ENCODE measurements at places on chromosomes 16 and 17. TPM values are rescaled to one million over a fixed set of nuclear protein-coding genes. Genes with fewer than 3 reads are reported as not detected.
A peak's percentile ranks its signal among the peaks of the same experiment; 100 is the strongest.

Gene PPP1R9B
- total RNA-seq, result 37.6 TPM

DNA sequence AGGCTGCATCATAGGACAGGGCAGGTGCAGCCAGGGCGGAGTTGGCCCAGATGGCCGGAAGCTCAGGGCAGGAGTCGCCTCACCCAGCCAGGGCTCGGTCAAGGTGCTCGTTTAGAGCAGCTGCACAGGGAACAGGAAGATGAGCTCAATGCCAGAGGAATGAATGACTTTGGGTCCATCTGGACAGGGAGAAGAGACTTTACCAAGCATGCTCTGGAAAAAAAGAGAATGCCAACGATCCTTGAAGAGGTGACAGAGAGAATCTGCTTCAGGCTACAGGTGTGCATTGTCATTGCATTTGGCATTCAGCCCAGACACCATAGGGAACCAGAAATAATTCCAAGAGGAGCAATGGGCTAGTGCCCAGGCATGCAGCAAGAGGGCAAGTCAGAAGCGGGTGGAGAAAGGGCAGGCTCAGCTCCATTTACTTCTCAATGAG, 6.7 kb upstream of the MPP3 start:
- DNase-seq, result no peak

DNA sequence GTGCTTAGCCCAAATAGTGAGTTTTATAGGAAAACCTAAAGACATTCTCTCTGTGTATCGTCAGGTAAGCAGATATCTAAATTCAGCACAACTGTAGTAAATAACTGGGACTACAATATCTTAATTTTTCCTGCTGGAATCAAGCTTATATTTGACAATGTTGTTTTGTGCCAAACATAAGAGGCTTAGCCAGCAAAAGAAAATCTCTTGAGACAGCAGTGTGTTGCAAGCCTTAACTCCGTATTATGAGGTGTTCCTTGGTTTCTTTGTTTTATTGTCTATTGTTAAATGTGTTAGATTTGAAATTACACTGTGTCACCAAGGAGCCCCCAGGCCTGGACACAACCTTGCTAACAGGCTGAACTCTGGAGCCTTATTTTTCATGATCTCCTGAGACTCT, 1570.6 kb upstream of the GOT2 start:
- DNase-seq, result no peak

Gene KRTAP2-3
- total RNA-seq, result not detected

GRCh38 chr17:50459756-50460155, 8.9 kb downstream of the CHAD start:
- DNase-seq, result no peak

Gene TVP23B
- 21.6 TPM for total RNA-seq

- DNase-seq, result no peak
These were observed 9.5 kb upstream of the CDH15 start for GRCh38 chr16:89161763-89162713.

DNA sequence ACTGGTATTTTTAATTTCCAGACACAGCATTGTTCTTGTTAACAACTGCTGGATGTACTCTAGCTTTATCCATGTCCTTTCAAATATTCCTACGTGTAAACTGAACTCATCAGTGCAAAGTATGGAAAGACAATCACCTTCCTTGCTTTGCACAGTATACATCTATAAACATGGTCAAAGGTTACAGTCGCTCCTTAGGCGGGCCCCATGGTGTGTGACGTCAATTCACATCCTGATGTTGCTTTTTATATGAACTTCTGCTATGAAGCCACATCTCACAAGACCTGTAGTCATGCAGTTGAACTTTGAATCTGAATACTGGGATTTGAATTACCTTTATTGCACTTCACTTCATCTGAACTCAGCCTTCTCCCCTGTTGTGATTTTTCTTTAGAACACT, 447.6 kb upstream of the PSMD7 start:
- no peak for DNase-seq

DNA sequence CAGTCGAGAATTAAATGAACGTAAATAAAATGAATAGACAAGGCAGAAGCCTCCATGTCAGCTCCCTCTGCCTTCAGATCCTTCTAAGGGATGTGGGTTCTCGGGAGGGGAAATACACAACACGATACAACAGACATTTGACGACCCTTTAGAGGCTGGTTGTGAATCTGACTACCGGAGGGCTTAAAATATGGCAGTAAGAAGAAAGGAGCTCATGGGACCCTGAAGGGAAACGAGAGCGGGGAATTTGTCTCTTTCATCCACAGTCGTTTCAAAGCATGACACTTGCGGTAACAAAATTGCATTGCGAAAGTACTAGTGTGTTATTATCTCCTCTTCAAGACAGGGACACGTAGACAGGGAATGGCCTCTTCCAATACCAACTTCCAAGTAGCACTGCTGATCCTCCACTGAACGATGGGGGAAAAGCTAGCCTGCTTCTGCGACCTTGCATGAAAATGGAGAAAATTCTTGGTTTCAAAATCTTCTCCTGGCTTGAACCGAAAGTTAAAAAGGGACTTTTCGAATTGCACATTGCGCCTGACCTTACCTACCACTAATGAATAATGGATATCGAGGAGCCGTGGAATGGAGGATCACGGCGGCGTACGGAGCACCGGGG, 1.2 kb upstream of the TNRC6C start:
- DNase-seq, result no peak

Gene TERB1
- total RNA-seq, result not detected

- DNase-seq, result no peak
These were observed 11.6 kb upstream of the CBX4 start for GRCh38 chr17:79850571-79851460.

GRCh38 chr17:19904412-19904811, 36.7 kb upstream of the ULK2 start:
- no peak for DNase-seq

GRCh38 chr17:58517378-58517927, 3.0 kb upstream of the MTMR4 start:
- no peak for DNase-seq

GRCh38 chr16:48507391-48507790, 102.6 kb downstream of the N4BP1 start:
- DNase-seq, result no peak

Gene HAGH
- total RNA-seq, result 71.5 TPM

Gene TXNL4B
- total RNA-seq, result 12.5 TPM

DNA sequence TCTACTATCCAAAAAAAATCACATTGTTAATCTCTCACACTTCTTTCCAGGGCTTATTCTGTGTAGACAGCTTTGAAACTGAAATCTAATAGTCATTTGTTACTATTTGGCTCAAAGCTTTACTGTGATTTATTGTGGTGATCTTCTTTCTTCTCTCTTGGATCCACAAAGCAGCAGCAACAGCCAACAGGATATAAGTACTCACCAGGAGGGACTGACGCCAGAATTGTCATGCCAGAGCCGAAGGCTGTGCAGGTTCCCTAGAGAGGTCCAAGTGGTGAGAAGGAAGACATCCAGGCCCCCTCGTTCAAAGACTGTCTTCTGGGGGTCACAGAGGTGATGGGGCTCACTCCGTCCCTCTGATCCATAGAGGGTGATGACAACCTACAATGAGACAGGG, 33.3 kb downstream of the PKD1L3 start:
- DNase-seq, result no peak

Gene DCAF7
- total RNA-seq, result 34.1 TPM

GRCh38 chr17:82961366-82962162, 117.8 kb upstream of the METRNL start:
- no peak for DNase-seq

DNA sequence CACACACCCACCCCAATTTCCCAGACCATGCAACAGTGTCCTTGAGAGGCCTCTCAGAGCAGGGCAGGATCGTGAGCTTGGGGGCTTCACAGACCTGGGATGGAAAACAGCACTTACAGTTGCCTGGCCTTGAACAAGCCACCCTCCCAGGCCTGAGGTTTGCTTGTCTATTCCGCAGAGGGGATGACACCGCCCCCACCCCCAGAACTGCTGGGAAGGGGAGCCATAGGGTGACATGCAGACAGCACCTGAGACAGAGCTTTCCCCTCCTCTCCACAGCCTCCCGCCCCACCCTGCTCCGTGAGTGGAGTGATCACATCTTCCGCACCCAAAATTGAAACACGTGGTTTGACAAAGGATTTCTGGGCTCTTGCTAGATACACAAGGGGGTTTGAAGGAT, 131.5 kb upstream of the TNRC6C start:
- DNase-seq, result no peak

Gene HS3ST6
- total RNA-seq, result 4.4 TPM

Gene TP53TG3
- not detected for total RNA-seq

Gene SLC6A4
- total RNA-seq, result 0.98 TPM

DNA sequence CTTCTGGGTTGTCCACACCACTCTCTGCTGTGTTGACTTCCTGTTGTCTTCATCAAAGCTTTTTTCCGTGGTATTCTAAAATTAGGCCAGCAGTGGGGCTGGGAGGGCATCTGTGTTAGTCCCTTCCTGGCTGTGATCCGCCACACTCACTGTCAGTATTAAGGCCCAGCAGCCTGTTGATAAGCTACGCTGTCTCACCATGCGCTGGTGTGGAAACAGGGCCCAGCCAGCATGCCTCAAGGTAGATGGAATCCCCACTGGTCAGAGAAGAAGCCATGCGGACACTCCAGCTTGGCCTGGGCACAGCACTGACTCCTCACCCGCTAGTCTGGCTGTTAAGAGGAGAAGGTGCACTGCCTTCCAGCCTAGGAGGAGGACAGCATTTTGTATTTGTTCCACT, 11.4 kb downstream of the CDR2L start:
- no peak for DNase-seq

GRCh38 chr16:445566-445965, 20.1 kb downstream of the RAB11FIP3 start:
- no peak for DNase-seq

DNA sequence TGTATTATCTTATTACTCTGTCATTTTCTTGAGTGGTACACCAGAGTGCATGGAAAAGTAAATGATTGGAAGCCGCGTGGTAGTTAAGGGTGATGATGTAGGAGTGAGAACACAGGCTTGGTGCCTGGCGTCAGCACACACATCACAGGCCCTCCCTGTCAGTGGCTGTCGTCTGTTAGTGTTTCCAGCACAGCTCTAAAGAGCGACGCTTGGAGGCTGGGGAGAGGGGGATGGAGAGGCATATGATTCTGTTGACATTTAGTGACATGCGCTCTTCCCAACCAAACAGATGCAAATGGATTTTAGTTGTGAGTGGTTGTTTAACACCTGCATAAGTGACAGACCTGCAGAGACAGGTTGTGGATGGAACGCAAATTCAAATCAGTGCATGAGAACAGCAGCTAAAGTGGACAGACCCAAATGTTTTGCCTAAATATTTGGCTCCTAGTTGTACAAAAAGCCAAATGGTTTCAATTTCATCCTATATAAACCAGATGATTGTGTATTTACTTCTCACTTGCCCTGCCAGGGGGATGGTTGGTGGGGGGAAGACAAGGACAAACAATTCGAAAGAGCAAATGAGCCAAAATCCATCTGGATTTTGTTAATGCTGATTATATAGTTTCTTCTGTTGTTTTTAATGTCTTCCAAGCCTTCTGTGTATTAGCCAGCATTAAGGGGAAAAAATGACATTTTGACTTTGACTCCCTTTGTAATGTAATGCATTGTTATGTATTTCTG, 222.3 kb downstream of the WWOX start:
- DNase-seq, result no peak

Gene TBC1D3G
- total RNA-seq, result not detected

GRCh38 chr17:43766413-43767052, 7.9 kb upstream of the SOST start:
- DNase-seq, result no peak

DNA sequence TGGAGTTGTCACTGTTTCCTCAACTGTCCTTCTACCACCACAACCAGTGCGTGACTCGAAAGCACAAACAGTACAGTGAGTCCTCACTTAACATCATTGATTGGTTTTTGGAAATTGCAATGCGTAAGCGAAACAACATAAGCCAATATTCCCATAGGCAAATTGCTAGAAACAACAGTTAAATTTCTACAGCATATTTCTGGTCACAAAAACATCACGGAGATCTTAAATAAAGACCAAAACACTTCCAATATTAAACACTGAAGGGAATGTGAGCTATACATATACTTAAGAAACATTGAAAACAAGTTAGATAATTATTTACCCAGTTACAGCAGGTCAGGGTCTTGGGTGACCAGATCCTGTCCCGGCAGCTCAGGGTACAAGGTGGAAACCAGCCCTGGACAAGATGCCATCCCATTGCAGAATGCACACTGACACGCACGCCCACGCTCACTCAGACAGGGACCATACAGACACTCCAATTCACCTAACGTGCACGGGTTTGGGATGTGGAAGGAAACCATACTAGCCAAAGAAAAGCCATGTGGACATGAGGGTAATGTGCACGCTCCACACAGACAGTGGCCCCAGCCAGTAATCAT, 4.7 kb downstream of the SLC13A5 start:
- no peak for DNase-seq

Gene GP1BA
- not detected for total RNA-seq

DNA sequence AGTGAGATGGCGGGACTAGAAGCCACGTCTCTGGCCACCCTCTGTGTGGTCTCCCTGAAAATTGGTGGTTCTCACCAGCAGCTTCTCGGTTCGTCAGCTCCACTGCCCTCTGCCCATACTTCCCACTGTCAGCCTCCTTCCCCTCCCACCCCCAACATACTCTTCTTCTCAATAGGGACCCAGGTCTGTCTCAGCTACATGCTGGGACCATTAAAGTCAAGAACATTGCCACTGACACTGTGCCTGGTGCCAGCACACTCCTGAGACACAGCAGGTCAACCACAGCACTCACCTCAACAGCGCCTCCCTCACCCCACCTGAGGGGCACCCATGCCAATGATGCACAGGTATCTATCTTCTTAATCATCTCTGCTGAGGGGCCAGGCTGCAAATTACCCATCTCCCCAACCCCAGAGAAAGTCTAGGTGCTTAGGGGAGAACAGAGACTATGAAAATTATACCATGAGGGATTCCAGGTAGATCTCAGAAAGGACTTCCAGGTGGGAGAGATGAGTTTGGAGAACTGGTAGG, 1.3 kb downstream of the PLXDC1 start:
- no peak for DNase-seq

GRCh38 chr17:35799942-35800341, 4.5 kb upstream of the MMP28 start:
- peak; percentile 61 for DNase-seq

- no peak for DNase-seq
These were observed 2.1 kb downstream of the IRX5 start for GRCh38 chr16:54932737-54933254.

- DNase-seq, result no peak
These were observed at the start of gene NLRC5 for GRCh38 chr16:56988948-56989945. Gene NLRC5 (plus strand): TSS chr16:56989557. CDS start chr16:57020713, 31,156 bp downstream.

DNA sequence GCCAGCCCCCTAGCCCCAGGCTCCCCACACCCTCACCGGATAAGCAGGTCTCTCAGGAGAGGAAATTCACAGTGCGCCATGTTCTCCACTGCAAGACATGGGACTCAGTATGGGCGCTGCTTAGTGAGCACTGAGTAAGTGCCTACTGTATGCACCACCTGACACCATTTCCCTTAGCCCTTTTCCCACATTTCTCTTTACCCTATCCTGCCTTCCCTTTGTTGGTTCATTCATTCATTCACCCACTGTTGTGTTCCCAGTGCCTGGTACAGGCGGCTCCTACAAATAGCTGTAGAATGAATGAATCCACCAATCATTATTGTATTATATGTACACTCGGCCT, 10.1 kb downstream of the SEPTIN12 start:
- no peak for DNase-seq

Gene DNASE1L2
- 0.74 TPM for total RNA-seq

GRCh38 chr17:38912221-38912813, 13.1 kb upstream of the LASP1NB start:
- peak; percentile 87 for DNase-seq

Data from vagina (tissue), 2 donors.